ENCODE measurements at places on chromosomes 3 and 15.

GRCh38 chr3:120450600-120451271, at the start of gene FSTL1:
FSTL1 (minus strand) TSS chr3:120450992; CDS start chr3:120450746, 246 bp downstream.
- DNase-seq: no peak

GRCh38 chr3:71237672-71238071, 345.9 kb downstream of the FOXP1 start:
- DNase-seq: no peak

DNA sequence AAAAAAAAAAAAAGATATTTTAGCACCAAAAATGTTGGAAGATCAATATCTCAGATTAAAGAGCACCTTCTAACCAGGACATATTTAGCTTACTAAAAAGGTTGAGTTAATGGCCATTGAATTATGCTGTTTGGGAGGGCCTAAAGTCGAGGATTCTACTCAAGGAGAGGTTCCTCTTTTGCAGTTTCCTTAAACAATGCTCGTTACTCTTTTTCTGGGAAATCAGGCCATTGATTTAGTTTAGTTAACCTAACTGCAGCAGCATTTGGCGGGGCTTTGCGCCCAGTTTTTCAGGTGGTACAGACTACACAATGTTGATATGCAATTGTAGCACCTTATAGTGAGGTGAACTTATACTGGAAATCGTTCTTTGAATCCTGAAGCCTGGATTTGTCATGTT, 6.8 kb downstream of the ABHD2 start:
- no peak for DNase-seq

DNA sequence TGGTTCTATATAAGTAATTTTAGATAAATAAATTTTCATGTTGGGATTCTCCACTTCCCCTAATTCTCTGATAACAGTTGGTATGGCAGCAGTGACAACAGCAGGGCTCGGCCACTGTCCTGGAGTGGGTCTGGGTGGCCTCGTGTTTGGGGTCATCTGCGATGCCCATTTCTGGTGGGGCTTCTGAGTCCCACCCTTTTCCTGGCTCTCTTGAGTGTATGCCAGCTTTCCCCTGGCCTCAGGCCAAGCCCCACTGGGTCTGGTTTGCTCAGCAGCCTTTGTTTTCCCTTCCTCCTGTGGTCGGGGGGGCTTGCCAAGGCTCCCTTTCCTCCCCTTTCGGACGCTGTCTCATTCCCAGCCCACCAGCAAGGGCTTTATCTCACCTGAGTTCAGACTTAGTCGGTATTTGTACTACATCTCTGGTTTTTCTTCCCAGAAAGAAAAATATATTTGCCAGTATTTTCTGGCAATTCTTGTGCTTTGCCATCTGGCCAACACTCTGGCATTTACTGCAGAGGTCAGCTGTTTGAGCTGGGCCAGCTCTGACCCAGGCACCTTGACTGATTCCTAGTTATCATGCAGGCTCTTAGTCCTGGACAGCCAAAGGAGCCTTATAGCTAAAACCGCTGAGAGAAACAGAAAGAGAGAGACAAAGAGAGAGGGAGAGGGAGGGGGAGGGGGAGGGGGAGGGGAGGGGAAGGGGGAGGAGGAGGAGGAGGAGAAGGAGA, 35.2 kb downstream of the MYZAP start:
- DNase-seq: no peak

- no peak for DNase-seq
Measured at GRCh38 chr3:156108616-156109015, 11.8 kb upstream of the KCNAB1 start.

DNA sequence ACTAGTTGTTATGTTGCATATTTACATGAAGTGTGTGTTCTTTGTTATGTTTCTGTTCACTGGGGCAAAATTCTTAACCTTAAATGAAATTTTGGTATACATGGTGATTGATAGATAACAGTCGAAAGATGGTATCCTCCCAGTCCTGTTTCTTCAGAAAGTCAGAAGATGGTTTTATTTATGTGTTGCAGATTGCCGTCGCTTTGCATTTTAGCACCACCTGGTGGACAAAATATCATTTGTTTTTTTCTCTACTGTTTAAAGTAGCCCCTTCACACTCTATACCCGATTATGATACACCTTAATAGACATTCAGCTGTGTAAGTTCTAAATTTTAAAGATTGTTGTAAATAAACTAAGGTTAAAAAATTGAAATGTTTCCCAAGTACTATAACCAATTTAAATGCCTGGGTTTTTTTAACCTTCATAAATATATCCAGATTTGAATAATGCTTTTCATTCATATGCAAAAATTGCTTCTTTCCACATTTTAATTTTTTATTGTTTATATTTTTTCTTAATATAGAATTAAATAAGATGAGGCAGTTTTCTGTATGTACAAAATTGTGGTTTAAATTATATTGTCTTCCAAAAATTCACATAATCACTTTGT, 152.2 kb downstream of the ALCAM start:
- DNase-seq: no peak

GRCh38 chr15:99954361-99955180, 221.3 kb upstream of the LYSMD4 start:
- no peak for DNase-seq

DNA sequence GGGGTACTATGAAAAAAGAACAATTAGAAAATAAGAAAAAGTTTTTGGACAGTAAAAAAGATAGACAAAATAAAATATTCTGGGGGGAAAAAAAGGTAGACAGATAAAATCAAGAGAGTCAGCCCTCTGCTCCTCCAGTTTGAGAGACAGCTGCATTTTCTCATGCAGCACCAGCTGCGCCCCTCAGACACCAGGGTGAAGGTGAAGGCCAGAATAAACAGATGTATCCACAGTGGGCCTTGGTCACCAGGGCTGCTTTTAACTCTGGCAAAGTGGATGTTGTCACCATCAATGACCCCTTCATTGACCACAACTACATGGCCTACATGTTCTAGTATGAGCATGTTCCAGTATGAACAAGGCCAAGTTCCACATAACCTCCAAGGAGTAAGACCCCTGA, 13.9 kb upstream of the RNF7 start:
- no peak for DNase-seq

GRCh38 chr15:98796685-98797357, 148.5 kb downstream of the IGF1R start:
- no peak for DNase-seq

- no peak for DNase-seq
Measured at GRCh38 chr15:50774450-50774849, 8.9 kb upstream of the SPPL2A start.

DNA sequence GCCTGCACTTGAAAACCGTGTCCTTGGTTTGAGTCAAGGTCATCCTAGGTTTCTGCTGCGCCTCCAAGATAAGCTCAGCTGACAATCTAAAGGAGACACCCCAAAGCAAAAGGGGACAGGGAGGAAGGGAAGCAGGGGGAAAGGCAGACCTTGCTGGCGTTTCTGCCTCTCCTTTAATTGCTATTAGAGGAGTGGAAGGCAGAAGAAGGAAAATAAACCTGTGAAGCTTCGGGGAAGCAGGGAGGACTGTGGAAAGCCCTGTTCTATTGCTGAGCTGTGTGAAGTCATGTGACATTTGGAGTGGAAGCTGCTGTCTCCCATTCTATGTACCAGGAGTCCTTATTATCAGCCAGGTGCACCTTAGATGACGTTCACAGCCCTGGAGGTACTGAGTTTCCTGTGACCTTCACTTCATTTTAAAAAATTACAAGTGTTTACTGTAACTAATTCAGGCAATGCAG, 21.5 kb upstream of the CHD2 start:
- DNase-seq: no peak

DNA sequence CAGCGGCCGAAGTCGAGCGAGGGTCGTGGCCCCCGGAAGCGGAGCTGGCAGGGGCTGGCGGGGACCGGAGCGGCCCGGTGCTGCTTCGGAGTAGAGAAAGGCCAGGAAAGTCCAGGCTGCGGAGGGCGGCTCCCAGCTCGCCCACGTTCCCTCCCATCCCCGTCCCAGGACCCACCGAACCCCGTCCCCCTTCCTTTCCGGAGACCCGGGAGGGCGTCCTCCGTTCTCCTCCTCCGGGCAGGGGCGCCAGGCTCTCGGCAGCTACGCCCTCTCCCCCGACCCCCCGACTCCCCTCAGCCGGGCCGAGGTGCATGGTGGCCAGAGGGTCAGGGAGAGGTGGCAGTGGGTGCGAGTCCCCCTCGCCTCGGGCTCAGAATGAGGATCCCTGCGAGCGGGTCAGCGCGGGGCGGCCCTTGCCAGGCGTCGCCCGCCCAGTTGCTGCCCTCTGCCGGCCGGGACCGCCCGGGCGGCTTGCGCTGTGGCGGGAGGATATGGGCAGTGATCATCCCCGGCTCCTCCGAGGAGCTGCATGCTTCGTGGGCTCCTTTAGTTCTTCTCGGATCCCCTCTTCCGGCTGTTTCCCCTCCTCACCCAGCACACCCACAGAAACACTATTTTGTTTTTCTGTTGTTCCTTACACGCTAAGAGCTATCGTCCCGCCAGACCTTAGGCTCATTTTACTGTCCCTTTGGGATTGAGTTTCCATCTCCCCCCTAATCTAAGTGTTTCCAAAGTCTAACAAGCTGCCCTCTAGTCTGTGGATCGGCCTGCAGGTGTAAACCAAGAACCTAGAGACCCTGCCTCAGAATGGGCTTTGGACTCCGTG, 744 bp upstream of the ALDH1A2 start:
- no peak for DNase-seq

GRCh38 chr15:65395567-65396202, 17.9 kb upstream of the IGDCC3 start:
- DNase-seq: no peak

- DNase-seq: peak; percentile 29
Measured at GRCh38 chr15:40982855-40983254, 29.6 kb downstream of the CHAC1 start.

GRCh38 chr3:134211797-134212196, 38.9 kb downstream of the RYK start:
- DNase-seq: no peak

GRCh38 chr3:143358793-143359491, 239.4 kb downstream of the CHST2 start:
- DNase-seq: no peak

- DNase-seq: no peak
Measured at GRCh38 chr15:101556273-101556672, 66.8 kb upstream of the PCSK6 start.

DNA sequence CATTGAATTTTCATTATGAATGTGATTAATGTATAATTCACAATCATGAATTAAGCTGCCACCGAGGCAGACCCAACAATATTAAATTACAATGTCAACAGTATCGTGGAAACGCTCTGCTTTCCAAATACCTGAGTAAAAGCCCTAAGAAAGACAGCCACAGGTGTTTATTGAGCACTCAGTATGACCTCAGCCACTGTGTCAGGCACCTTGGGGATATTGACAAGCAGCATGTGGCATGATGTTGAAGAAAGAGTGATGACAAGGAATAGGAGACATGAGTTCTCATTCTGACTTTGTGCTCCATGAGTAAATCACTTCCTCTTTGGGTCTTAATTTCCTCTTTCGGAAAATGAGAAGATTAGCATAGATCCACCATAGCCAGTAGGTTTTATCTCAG, 12.8 kb downstream of the C2CD4A start:
- no peak for DNase-seq

- DNase-seq: no peak
Measured at GRCh38 chr3:191649626-191650025, 188.7 kb downstream of the PYDC2 start.

GRCh38 chr3:23723930-23724329, 81.8 kb upstream of the UBE2E1 start:
- DNase-seq: no peak

DNA sequence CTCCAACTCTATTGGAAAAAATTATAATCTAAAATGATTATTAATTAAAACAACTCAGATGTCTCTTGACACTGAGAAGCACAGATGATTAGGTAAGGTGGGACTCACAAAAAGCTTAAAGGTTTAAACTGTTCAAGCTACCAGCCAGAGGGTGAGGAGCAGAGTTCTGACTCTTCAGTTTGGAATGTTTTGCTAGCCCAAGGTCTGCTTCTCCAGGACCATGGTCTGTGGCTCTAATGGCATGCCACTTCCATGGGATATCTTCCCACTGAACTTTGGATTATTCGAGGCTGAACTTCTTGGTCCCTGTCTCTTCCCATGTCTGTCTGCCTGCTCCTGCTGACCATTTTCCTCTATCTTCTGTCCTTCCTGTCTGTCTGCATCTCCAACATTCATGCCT, 49.2 kb downstream of the CACNA2D3 start:
- DNase-seq: no peak

GRCh38 chr15:72912121-72912520, 128.6 kb upstream of the ADPGK start:
- DNase-seq: no peak

GRCh38 chr15:81497238-81497637, 123.2 kb upstream of the TMC3 start:
- DNase-seq: no peak

DNA sequence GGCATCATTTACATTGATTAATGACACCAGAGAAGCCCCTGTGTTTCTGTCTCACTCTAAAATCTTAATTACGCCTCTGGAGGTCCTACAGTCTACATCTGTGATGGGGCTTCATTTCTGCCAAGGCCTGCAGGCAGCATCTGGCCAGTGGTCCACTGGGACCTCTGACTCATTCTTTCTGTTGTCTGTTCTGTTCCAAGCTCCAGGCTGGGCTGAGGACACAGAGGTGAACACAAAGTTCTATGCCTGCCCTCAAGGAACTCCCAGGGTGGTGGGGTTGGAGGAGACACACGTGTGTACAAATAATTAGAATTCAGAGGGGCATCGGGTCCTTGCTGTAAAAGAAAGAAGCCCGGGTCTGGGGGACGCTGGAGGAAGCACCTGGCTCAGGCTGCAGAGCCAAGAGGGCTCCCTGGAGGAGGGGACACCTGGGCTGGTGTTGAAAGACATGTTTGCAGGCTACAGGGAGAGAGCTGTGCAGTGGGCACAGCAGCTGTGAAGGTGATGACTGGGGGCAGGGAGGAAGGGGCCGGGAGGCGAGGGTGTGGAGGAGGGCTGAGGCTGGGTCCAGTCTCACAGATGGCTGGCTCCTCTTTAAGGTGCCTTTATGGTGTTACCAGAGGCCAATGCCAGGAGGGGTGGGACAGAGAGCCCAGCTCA, 103.3 kb upstream of the PRR23E start:
- DNase-seq: no peak

GRCh38 chr3:145087038-145087437, 1073.9 kb downstream of the PLOD2 start:
- no peak for DNase-seq

DNA sequence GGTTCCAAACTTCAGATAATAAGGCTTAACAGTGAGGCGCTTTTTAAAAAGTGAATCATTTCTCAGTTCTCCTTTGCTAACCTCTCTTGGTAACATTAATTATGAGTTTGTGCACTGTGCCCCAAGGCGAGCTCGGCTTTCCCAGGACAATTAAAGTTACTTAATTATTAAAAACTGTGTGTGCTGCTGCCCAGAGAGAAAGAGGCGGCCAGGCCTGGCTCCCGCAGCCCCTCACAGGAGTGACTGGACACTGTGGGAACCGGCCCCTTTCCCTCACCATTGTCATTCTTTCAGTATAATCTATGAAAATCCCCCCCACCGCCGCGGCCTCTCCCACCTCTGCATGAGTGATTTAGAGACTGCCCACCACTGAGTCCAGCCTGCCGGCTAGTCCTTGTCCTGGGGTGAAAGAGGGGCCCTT, 43.1 kb upstream of the HES1 start:
- no peak for DNase-seq

- DNase-seq: no peak
Measured at GRCh38 chr3:184361532-184361931, at the start of the genes CLCN2 and POLR2H. CLCN2 (minus strand) TSS chr3:184361605; CDS start chr3:184361479, 126 bp downstream. POLR2H (plus strand) TSS chr3:184361710; CDS start chr3:184363493, 1,783 bp downstream.

- DNase-seq: no peak
Measured at GRCh38 chr3:172726380-172726779, 15.5 kb upstream of the NCEH1 start.

- DNase-seq: no peak
Measured at GRCh38 chr3:128575777-128576176, 74.8 kb downstream of the RPN1 start.

GRCh38 chr15:76058714-76059319, 968 bp upstream of the TMEM266 start:
- no peak for DNase-seq

All from AG04449 (cell line).